ENCODE measurements at places on chromosomes 12 and 14. TPM values are rescaled to one million over a fixed set of nuclear protein-coding genes. Genes with fewer than 3 reads are reported as not detected.

Gene GPR84
- 0.22 TPM for total RNA-seq

- no peak for DNase-seq
Measured at GRCh38 chr12:105799103-105799502, 339.7 kb downstream of the NUAK1 start.

- no peak for DNase-seq
Measured at GRCh38 chr12:27818401-27818918, 38.4 kb upstream of the MANSC4 start.

- no peak for DNase-seq
Measured at GRCh38 chr12:107014055-107014454, 27.1 kb upstream of the MTERF2 start.

GRCh38 chr14:99274346-99275221 is 2.6 kb upstream of the BCL11B start:
- DNase-seq = no peak

Gene CLEC1B
- not detected for total RNA-seq

DNA sequence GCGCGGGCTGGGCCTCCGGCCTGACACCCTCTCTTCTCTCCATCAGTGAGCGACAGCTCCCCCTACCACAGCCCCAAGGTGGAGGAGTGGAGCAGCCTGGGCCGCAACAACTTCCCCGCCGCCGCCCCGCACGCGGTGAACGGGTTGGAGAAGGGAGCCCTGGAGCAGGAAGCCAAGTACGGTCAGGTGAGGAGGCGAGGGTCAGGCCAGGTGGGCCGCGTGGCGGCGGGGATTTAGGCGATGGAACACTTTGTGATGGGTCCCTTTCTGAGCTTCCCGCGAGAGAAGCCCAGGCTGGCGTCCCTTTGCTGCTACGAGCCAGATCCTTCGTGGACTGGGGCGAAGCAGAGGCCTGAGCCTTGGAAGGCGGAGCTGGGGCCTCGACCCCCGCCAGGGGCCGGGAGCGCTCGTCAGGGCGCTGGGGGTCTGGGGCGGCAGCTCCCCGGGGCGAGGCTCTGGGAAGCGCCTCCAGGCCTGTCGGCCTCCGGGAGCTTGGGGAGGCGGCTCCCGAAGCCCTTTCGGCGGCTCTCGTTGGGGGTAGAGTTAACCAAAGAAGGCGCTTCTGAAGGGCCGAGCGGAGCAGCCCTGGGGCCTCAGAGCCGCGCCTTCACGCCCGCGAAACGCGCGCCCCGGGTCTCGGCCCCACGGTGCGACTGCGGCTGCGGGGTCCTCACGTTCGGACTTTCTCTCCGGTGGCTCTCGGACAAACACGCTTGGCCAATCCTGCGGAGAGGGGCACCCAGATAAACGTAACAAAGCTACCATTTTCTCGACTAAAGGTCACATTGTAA is 5.0 kb downstream of the PAX9 start:
- DNase-seq = no peak

DNA sequence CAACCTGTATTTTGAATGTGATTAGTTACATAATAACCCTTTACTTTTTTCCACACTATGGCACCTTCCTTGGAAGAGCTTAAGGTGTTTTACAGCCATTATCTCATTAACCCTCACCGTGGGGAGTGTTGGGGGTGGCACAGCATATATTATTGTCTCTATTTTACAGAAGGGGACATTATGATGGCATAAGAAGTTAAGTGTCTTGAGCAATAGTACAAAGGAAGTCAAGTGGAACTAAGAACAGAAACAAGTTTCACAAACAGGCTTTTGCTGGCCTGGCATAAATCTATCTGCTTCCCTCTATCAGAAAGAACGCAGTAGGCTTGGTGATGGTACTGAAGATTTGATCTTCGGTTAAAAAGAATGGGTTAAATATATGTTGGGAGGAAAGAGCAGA is 169.7 kb upstream of the OTX2 start:
- no peak for DNase-seq

Gene PDZRN4
- not detected for total RNA-seq

All from cardiac septum (tissue), 1 donor.